ENCODE measurements at places on chromosomes 7 and 10.

DNA sequence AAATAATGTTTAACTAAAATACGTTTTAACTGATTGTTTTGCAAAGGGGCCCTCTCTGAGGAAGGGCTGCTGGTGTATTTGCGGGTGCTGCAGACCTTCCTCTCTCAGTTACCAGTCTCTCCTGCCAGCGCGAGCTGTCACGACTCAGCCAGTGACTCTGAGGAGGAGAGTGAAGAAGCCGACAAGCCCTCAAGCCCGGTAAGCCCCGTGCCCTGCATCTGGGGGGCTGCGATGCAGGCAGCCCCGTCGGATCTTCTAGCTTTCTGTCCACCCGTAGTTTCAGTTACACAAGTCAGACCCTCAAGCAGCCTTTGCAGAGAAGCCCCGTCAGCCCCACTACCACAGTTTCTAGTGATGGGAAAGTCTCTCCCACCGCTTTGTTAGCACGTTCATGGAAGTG, 45.1 kb downstream of the UBE3C start:
- no peak for DNase-seq

GRCh38 chr7:94042381-94042780, 38.2 kb upstream of the BET1 start:
- no peak for DNase-seq

DNA sequence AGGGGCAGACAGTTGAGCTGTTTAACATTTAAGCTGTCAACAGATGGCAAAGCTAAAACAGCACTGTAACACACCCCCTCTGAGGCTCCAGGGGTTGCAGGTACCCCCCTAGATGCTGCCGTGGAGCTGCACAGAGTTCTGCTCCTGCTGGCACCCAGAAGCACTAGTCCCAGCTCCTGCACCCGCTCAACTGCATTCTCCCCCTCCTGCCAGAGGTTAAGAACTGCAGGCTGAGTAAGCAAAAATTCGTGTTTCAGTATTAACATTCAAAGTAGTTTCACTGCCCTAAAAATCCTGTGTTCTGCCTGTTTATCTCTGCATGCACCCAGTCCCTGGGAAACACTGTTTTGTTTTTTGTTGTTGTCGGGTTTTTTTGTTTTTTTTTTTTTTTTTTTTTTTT, 790.8 kb upstream of the KCND2 start:
- DNase-seq: no peak

DNA sequence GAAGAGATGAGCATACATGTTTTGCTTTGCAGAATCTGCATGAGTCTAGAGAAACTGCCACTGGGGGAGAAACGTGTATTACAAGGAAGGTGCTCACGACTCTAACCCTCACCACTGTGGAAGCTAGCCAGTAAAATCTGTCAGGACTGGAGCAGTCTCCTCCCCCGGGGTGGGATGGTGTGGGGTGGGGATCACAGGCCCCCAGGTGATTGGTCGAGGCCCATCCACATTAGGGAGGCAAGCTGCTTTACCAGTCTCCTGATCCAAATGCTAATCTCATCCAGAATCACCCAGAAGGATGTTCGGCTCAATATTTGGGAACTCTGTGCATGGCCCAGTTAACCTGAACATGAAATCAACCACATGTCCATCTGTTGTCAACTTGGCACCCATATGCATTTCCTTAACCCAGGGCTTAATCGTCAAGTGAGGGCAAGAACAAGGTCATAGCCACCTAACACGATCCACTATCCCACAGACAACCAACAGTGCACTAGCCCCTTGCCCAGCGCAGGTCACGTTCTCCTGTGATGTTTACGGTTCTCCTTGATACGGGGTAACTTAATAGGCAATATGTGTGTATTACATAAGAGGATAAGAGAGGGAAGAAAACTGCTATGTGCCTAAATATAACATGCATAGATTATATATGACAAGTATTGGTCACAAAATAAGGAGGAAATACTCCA, 40.8 kb downstream of the DNAJB6 start:
- no peak for DNase-seq

DNA sequence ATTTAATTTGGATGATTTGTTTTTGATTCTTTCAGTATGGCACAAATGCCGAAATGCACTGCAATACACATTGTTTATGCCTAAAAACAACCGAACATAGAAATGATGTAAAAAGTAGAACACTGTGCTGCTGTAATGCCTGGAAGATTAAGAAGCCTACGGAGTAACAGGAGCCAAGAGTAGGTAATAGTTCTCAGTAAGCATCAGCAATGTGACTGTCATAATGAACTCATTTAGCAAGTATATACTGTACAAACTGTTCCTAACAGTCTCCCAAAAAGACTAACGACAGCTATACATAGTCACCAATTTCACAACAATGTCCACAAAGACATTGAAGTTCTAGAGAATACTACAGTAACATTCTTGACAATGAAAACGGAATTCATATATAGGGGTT, 19.0 kb upstream of the LAMB4 start:
- no peak for DNase-seq

DNA sequence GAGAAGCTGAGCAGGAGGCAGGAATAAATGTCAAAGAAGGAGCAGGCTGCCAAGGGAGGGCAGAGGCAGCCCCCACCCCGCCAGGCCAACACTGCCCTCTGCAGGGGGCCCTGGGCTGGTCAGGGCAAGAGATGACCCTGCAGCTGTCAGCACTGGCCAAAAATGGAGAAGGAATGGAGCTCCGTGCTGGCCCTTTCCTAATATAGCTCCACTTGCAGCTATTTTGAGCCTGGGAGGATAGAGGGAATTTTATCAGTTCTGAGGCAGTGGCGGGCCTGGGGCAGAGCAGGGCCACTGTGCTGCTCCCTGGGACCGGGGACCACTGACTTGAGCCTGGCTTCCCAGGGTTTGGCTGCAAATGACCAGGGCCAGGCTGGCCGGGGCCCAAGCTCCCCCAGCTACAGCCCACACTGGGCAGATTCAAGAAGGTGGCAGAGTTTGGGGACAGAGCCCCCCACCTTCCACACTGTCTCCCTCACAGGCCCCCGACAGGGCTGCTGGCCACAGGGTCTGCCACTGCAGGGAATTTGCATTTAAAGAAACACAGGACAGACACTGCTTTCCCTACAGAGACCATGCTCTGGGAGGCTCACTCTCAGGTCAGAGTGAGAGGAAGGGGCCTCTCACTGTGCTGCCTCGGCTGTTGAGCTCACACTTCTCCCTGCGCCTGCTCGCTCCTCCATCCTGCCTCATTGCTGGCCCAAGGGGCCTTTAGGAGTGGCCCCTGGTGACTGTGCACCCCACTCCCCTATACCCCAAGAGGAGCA, 16.2 kb downstream of the LDB3 start:
- no peak for DNase-seq

DNA sequence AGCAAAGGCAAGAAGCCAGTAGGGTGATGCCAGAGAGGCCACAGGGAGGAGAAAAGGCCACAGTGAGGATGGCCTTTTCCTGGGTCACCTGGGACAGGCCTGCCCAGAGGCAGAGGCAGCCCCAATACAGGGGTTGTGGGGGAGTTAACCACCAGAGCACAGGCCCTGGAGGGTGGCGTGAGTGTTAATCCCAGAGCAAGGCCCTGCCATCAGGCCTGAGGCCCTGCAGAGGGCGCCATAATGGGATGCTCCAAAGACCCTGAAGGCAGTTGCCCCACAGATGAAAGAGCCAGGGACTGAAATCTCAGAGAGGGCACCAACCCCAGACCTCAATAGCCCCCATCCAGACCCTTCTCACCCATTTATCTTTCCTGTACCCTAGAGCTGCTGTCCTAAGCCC, 23.9 kb downstream of the SLC13A4 start:
- DNase-seq: no peak

DNA sequence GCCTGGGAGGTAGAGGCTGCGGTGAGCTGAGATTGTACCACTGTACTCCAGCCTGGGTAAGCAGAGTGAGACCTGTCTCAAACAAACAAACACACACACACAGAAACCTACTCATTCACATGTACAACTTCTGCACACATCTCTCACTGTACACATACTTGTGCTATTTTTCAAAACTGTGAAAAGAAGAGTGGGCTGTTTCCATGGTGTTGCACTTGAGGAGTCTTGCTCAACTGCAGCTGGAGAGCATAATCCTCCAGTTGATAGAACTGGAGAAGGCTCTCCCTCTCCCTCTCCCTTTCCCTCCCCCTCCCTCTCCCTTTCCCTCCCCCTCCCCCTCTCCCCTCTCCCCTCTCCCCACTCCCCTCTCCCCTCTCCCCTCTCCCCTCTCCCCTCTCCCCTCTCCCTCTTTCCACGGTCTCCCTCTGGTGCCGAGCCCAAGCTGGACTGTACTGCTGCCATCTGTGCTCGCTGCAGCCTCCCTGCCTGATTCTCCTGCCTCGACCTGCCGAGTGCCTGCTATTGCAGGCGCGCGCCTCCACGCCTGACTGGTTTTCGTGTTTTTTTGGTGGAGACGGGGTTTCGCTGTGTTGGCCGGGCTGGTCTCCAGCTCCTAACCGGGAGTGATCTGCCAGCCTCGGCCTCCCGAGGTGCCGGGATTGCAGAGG, 43.7 kb upstream of the DLD start:
- DNase-seq: no peak

GRCh38 chr7:143503261-143503660, 25.6 kb downstream of the TAS2R41 start:
- DNase-seq: no peak

- no peak for DNase-seq
Measured at GRCh38 chr10:23525406-23525805, 86.5 kb downstream of the OTUD1 start.

DNA sequence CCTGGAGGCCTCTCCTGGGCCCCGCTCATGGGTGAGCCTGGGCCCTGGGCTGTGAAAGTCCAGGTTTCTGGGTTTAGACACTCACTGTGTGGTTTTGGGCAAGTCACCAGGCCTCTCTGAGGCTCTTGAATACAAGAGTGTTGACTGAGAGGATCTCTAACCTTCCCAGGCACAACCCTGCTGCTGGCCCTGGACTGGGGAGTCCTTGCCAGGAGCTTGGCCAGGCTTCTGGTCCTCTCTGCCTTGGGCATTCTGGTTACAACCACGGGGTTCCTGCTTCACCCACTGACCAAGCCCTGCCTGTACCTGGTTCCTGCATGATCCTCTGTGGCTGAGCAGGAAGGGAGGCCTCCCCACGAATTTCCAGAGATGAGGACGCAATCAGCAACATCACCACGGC, 63.6 kb upstream of the COL13A1 start:
- no peak for DNase-seq

GRCh38 chr7:150996376-150997074, 5.7 kb downstream of the NOS3 start:
- DNase-seq: no peak
